ENCODE measurements at places on chromosomes 2 and 18.

DNA sequence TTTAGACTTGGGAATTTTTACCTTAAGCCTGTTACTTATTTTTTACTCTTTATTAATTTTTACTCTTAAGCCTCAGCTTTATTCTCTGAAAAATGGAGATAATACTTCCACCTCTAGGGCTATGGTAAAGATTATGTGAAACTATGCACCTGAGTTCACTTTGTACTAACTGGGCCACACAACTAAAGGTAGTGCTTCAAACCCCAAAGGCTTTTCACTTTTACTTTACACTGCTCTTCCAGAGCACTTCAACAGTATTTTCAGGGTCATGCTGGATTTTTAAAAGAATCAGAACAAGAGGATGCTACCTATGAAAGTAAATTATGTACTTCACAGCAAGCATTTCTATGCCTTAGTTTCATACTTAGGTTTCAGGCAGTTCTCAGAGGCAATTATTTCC is 27.8 kb downstream of the MEX3C start:
- no peak for DNase-seq

- no peak for DNase-seq
Measured at GRCh38 chr2:22734373-22735045, 650.5 kb upstream of the KLHL29 start.

- DNase-seq, result no peak
Measured at GRCh38 chr2:118706371-118706770, 141.1 kb downstream of the EN1 start.

DNA sequence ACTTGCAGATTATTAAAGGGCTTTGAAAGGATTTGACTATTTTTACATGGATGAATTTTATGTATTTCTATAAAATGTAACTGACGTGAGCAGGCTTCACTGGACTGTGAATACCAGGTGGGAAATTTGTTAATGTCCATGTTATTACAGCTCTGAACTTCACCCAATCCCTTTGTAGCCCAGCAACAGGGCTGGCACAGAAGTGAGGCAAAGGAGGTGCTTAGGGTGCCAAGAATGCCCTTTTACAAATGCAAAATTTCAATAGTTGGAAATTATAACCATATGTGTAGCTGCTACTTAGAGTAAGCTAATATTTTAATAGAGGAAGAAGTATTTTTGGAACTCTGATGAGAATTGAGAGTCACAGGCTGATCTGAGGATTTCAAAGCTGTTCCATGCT is 53.7 kb upstream of the FAM98A start:
- no peak for DNase-seq

GRCh38 chr18:48072428-48073204 is 142.2 kb upstream of the SMAD2 start:
- DNase-seq, result no peak

DNA sequence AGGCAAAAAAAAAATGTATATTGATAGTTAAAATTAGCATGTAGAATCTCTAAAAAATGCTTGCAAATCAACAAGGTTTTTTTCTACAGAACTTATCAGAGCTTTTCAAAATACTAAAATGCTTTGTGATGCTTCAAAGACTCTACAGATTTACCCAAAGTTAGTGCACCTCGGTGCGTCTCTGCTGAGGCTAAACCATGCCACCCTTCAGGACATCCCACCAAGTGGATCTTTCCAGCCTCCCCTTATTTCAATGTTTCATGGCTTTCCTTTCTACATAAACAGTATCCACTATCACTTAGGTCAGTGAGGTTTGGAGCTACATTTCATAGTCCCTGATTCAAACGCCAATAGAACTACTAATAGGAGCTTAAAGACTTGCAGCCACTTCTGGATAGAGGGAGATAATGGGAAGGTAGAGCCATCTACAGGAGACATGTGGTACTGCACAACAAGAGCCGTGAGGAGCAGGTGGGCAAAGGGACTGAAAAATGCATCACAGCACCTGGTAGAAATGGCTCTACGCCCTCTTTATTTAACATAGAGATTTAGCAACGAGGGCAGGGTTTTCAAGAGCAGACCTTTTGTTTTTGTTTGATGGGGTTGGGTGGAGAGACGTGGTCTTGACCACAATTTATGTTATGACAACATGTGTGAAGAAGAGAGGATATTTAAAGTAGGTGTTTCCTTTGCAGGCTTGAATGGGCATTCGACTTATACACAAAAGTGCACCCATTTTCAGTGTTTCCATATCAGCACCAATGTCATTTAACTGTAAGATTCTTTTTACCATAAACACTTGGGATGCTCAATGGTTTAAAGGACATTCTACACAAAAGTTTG is 56.1 kb upstream of the SLC35G4 start:
- DNase-seq, result peak; percentile 16

DNA sequence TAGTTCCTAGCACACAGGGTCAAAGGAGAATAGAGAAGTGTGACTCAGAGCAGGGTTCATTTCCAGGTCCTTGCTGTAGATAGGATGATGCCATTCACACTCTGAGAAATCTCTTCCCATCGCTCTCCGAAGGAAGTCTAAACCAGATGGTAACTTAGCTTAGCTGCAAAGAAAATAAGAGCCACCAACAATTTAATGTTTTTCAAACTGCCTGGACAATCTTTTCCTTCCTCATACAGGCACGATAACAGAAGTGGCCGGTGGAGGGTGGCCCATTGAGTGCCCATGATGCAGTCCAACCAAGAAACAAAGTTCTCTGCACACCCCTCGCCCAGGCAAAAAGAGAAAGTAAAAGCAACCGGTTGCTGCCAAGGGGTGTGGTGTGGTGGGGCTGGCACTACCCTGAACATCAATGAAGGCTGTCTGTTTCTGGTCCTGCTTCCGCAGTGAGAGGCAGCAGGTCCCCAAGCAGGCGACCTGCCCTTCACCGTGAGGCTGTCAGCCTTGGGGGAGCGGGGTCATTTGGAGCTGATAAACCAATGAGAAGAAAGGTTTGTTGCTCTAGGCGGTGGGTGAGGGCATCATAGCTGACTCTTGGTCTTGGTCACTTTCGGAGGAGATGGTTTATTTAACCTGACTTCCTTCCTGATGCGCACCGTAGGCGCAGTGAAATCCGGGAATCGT is 105.6 kb upstream of the CD302 start:
- no peak for DNase-seq

DNA sequence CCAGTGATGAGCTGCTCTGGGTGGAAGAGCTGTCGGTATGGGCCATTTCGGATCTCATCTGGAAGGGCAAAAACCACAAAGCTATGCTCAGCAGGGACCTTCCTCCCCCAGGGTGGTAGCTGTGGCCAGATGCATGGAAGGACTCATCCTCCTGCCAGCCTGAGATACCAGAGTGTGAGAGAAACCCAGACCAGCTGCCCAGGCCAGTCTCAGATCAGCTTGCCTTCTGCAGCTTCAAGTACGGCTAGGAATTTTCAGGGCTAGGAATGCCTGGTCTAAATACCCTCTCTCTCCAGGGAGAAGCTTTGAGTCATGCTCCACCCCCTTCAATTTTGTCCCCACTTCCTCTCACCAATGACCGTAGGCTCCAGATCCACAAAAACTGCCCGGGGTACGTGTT is 1.4 kb upstream of the TUBA4B start:
- no peak for DNase-seq

- DNase-seq, result no peak
Measured at GRCh38 chr18:13436576-13436975, 218.0 kb downstream of the LDLRAD4 start.

DNA sequence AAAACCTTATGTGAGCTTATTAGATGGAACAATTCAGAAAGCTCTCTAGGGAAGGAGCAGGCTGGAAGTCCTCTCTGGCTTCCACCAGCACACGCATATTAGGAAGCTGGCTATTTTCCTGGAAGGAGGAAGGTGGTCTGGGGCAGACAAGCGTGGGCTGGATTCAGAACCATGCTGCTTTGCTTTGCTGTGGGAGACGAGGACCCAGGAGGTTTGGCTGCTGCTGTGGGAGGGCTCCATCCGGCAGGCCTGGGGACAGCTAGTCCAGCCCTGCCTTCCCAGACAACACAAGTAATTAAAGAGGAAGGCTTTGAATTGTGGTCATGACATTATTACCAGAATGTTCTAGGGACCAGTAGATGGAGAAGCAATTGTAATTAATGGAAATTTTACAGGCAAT is 238.8 kb upstream of the MYT1L start:
- DNase-seq, result no peak

- DNase-seq, result peak; percentile 2
Measured at GRCh38 chr2:220893411-220893810, 678.7 kb downstream of the EPHA4 start.

DNA sequence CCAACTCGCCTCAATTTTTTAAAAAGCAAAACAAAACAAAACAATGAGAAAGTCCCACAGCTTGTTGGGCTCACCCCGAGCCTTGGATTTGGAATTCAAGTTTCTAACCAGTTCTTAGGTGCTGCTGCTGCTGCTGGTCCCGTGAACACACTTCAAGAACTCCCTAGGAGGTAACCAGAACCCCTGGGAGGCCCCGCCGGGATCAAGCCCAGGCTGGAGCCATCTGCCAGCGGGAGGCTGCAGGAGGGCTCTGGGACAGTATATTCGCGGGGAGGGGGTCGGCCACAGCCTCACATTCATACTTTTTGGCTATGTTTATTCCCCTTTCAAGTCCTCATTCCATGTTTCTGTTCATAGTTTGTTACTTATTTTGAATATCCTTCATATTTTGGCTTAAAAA is 223.4 kb downstream of the TFCP2L1 start:
- no peak for DNase-seq

DNA sequence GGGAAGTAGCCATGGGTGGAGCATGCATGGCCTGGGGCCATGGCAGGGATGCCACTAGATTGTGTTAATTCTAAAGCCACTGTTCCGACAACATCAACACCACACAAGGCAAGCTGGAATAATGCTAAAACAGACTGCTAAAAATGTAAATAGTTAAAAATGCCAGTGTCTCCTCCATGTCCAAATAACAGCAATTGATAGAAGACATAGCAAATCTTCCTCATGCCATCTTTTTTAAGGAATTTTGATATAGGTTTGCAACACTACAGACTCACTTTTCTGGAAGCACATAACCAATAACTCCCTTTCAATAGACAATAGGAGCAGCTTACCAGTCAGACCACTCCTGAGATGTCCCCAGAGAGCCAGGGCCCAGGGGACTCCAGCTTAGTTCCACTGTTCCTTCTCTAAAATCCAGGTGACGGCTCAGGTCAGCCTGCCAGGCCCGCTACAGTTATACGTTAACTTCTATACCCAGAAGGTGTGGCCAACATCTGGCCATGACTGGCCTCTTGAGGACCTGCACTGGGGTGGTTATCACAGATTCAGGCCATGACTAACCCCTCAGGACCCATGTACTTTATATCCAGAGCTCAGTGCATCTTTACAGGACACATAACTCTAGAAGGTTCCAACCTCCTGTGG is 20.3 kb downstream of the TUBB6 start:
- no peak for DNase-seq

- DNase-seq, result no peak
Measured at GRCh38 chr2:66426244-66427111, 8.4 kb upstream of the MEIS1 start.

- no peak for DNase-seq
Measured at GRCh38 chr2:30584116-30584515, 137.1 kb downstream of the LCLAT1 start.

DNA sequence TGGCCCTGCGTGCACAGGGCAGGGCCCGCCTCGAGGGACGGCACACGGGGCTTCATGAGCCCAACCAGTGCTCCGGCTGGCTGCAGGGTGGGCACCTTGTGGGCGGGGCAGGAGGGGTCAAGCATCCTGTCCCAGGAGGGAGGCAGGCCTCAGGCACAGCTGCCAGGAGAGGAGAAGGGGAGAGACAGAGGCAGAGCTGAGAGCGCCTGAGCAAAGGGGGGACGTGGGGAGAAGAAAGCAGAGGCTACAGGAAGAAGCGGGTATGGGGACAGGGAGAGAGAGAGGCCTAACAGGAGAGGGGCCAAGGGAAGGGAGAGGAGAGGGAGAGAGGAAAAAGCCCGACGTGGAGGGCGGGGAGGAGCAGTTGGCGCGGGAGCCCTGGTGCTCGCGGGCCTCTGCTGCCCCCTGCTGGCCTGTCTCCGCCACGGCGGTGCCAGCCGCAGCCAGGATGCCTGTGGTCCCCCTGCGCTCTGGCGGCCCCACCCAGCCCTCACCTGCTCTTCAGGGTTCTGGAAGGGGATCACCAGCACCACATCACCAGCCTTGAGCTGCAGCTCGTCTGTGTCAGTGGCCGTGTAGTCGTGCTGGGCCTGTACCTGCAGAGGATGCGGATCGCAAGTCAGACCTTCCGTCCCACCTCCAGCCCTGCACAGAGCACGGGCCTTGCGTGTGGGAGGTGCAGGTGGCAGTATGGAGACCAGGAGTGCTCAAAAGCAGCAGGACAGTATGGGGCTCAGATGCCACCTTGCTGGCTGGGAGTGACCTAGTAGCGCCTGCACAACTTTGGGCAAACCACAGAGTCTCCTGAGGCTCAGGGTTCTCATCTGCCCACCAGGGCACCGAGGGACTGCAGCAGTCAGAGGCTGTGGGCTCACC is 56.8 kb downstream of the BIN1 start:
- DNase-seq, result no peak

- no peak for DNase-seq
Measured at GRCh38 chr2:2646433-2647051, 315.5 kb upstream of the MYT1L start.

- DNase-seq, result peak; percentile 13
Measured at GRCh38 chr2:64989982-64990614, 899 bp downstream of the SLC1A4 start.

GRCh38 chr2:219107758-219108157 is 47.0 kb upstream of the IHH start:
- DNase-seq, result no peak

GRCh38 chr2:76467326-76467725 is 756.6 kb upstream of the GCFC2 start:
- DNase-seq, result no peak

GRCh38 chr2:176123411-176124109 is 1.0 kb downstream of the HOXD9 start:
- no peak for DNase-seq

- no peak for DNase-seq
Measured at GRCh38 chr2:159138642-159139182, 147.8 kb downstream of the WDSUB1 start.

DNA sequence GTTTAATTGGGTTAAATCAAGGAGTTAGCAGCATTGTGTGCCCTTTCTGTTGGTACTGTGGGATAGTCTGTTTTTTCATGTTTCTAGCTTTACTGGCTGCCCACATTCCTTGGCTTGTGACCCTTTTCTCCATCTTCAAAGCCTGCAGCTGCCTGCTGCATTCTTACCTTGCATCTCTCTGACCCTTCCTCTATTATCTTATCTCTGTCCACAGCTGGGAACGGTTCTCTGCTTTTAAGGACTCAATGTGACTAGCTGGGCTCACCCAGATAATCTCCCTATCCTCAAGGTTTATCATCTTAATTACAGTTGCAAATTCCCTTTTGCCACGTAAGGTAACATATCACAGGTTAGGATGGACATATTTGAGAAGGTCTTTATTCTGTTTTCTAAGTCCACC is 199.7 kb downstream of the KCNS3 start:
- DNase-seq, result no peak

- no peak for DNase-seq
Measured at GRCh38 chr2:237932731-237933131, 34.1 kb upstream of the UBE2F start.

GRCh38 chr2:61887717-61888266 is 664 bp downstream of the CCT4 start:
- no peak for DNase-seq
